ENCODE measurements at places on chromosomes 11 and 22.
A peak's percentile ranks its signal among the peaks of the same experiment; 100 is the strongest.

DNA sequence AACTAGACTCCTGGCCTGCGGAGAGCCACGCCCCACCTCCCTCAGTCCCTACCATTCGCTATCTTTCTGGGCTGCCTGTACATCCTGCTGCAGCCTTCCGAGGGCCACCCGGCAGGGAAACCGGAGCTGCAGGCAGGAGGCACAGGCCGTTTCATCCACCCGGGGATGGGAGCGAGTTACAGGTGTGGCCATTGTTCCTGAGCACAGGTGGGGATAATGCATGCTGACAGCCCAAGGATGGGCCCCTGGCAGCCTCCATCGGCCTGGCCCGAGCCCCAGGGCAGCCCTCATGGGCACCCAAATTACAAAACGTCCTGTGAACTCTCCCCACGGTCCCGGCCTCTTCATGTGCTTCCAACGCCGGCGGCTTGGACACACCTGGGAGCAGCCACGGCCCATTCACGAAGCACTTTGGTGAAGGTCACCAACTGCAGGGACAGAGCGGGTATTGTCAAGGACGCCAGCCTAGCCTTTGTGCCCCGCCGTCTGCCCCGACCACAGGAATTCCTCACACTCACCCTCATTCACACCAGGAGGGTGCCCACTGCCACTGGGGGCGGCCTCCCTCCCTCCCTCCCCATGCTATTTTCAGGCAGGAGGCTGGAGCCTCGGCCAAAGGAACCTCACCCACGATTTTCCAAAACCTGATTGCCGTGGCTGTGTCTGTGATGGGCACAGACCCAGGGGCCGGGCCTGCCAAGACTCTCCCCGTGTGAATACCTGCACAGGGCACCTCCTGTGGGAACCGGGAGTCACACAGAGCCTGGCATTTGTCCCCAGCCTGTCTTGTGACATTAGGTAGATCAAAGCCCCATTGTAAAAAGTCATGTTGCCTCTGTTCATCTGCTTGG is 42.1 kb upstream of the MYEOV start:
- DNase-seq, result no peak

DNA sequence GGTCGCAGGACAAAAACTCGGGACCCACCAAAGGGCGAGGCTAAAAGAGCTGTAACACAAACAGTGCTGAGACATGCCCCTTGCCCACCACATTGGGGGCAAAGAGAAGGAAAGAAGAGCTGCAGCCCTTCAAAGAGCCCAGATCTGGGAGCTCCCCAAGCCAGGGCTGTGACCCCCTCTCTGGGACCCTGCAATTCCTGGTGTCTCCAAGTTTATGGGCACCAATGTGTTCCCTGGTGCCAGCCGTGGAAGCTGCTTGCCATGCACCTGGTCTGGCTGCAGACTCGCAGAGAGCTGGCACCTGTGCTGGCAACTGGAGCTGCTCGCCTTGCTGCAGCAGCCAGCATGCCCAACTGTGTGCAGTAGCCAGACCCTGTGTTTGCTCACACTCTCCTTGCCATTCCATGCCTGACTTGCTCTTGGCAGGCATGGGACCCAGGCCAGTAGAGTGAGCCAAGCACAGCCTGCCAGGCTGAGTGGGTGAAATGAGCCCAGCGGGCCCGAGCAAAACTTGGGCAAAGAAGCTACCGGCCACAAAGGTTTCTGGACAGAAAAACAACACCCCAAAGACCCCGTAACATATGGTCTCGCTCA is 16.0 kb downstream of the RRP8 start:
- DNase-seq, result no peak

DNA sequence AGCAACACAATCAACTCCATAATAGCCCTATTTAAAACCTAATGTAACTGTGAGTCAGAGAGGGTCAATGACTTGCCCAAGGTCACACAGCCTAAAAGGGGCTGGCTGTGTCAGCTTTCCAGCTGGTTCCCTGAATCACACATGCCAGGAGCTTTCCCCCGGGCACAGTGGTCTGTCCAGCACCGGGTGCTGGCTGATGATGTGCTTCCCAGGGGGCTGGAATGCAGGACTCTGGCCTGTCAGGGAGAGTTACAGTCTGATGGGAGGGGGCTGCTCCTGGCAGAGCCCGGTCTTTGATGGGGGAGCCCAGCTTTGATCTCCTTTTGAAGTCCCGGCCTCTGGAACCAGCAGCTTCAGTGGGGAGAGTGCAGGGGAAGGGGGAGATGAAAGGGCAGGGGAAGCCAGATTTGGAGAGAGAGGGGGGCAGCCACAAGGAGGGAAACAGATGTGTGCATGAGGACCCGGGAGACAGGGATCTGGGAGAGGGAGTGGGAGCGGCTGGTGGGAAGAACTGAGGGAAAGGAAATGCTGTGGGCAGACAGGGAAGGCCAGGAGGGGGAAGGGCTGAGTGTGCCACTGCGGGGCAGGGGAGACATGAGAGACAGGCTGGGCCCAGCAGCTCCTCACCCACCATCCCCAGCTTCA is 102.7 kb downstream of the NECTIN1 start:
- DNase-seq, result no peak

DNA sequence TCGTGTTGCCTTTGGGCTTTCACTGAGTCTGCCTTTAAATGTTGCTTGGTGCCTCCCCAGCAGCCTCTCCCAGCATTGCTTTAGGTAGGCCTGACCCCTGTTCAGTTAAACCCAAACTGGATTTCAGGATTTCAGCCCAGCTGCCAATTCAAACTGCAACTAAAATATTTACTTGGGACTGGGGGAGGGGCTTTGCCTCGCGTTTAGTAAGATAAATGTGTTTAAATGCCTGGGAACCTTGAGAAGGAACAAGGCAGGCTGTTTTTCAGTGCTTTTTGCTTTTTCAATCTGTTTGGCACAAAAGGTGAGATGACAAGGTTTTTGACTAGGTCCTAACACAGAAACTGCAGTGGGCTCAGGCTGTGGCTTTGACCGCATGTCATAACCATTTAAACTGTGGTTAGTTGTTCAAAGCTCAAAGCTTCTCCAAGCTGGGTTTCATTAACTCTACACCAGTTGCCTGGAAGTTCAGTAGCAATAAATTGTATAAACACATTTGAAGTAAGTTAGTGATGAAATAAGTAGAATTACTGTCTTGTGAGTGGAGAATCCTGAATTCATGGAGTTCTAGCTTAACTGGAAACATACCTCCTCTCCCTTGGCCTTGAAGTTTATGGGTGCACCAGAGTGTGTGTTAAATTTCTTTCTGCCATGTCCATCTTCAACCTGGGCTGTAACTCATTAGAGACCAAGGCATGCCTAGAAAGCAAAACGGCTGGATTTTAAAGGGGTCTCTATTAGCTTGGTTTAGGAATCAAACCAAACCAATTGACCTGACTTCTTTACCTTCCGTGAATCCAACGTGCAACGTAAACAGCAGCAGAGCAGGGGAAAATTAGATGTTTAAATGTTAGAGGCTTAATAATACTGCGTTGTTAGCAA is 3.6 kb downstream of the PKNOX2 start:
- peak; percentile 32 for DNase-seq

- no peak for DNase-seq
These were observed 16.6 kb upstream of the PHLDA2 start for GRCh38 chr11:2945757-2946287.

DNA sequence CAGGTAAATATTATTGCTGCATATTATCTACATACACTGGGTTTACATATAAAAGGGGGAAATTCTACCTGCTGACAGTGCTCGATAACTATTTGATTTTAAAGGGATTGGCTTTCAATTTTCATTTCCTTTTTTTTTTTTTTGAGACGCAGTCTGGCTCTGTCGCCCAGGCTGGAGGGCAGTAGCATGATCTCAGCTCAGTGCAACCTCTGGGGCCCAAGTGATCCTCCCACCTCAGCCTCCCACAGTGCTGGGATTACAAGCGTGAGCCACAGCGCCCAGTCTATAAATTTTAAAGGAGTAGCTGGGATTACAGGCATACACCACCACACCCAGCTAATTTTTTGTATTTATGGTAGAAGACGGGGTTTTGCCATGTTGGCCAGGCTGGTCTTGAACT is 3.2 kb upstream of the PCF11 start:
- DNase-seq, result no peak

GRCh38 chr11:59224351-59224928 is 11.7 kb upstream of the MPEG1 start:
- DNase-seq, result no peak

DNA sequence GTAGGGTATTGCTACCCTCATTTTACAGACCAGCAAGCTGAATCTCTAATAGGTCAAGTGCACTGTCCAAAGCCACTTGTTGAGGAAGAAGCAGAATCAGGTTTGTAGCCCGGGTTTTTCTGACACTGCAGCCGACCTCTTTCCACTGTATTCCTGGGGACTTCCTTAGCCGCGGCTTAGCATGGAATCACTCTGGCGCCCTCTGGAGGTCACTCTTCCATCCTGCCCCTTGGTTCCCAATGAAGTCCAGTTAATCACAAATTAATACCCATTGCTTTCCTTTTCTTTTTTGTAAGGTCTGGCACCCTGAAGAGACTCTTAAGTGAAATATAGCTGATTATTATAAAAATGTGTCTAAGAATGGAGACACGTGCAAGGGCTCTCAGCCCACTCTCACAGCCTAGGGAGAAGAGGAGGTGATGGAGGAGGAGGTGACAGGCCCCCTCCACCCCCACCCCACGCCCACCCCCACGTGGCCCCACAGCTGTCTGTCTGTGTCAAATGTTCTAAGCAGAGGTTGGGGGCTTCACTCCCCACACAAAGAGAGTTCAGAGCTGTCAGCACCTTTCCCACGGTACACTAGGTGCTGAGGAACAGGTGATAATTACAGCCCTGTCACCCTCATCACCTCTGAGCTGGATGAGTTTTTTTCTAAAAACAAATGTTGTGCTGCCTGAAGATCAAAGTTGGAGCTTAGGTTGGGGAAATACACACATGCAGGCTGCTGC is 57.7 kb upstream of the DRD2 start:
- DNase-seq, result peak; percentile 88

- no peak for DNase-seq
These were observed 813.3 kb upstream of the RAG2 start for GRCh38 chr11:37411289-37411688.

DNA sequence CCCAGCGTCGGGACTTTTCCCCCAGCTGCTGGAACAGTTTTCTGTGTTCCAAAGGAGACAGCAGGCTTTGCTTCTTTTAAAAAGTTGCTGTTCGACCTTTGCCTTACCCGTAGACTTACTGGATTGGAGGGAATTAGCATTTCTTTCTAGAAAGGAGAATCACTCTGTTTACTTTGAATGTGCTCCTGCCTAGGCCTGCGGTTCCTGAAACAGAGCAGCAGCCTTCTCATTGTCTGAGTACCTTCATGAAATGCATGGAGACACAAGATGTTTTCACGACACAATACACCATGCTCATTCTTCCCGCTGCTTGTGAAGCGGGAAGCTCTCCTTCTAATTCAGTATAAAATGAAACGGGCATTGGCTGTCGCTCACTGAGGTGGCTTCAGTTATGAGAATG is 196.2 kb downstream of the TBC1D22A start:
- peak; percentile 34 for DNase-seq

DNA sequence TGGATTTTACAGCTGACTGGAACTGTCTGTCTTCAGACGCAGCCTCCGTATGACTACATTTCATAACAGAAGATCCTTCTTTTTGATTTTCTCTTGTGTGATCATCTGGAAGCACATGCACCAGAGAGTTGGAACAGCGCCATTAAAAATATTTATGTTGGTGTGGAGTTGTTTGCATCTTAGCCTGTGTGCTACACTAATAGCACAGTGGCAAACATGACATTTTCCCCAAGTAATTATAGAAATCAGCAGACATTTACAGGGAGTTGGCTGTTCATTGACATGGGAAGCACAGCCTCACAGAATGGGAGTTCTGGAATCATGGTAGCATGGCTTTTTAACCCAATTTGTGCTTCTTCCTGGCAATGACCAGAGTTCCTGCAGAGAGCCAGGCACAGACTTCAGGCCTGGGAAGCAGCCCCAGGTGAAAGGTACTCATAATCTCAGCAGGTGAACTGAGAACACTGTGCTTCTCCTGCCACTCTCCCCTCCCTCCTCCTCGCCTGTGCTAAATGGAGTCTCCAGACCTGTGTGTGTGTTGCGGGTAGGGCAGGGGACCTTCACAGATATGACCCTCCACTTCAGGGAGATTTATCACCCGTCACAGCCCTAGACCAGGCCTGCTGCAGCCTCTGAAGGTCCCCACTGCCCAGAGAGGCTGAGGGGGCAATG is 82.8 kb upstream of the PLET1 start:
- no peak for DNase-seq

DNA sequence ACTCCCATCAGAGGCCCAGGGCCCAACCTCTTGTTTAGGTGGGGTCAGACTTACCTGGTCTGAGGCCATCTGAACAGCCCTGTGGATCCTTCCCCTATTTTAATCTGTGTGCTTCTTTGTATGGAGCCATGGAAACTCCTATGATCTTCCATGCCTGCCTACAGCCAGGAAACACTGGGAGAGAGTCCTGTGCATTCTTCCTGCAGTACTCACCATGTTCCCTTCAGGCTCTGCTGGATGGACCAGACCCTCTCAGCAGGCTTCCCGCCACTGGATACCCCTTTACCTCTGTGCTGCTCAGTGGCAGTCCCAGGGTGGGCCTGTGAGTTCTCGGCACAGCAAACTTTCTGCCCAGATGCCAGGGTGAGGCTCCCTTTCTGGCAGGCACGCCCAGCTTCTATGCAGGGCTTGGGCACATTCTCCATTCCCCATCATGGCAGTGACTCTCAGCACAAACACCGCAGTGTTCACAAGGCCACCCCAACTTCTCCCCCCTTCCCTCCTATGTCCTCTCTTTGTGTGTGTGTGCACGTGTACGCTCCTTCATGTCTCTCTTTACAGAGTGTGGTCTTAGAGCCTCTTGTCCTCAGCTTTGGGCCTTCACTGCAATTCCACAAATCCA is 34.8 kb downstream of the NEU3 start:
- no peak for DNase-seq

GRCh38 chr11:19938866-19939265 is 221.4 kb downstream of the DBX1 start:
- DNase-seq, result no peak

GRCh38 chr11:106306942-106307341 is 229.5 kb downstream of the AASDHPPT start:
- DNase-seq, result no peak

DNA sequence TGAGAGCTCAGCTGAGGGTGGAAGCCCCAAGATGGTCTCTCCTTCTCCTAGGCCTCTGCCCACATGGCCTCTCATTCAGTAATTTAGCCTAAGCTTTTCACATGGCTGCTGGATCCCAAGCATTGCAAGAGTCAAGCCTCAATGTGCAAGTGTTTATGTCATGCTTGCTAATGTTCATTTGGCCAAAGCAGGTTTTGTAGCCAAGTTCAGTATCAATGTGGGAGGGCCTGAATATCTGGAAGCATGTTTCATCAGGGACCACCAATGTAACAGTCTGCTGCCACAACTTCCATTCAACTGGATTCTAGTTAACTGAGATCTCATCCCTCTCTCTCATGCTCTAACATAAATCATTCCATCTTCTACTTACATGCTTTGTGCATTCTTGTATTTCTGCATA is 8.5 kb upstream of the SYTL2 start:
- DNase-seq, result no peak

GRCh38 chr11:14619603-14620531 is 23.7 kb upstream of the PDE3B start:
- no peak for DNase-seq

GRCh38 chr22:17093081-17093480 is 8.3 kb downstream of the IL17RA start:
- DNase-seq, result no peak

All from neural progenitor cell (in vitro differentiated cells).